ENCODE measurements at places on chromosomes 2 and 18.
A peak's percentile ranks its signal among the peaks of the same experiment; 100 is the strongest.

- no peak for DNase-seq
Observed at GRCh38 chr2:215895330-215895729, 118.0 kb downstream of the MREG start.

DNA sequence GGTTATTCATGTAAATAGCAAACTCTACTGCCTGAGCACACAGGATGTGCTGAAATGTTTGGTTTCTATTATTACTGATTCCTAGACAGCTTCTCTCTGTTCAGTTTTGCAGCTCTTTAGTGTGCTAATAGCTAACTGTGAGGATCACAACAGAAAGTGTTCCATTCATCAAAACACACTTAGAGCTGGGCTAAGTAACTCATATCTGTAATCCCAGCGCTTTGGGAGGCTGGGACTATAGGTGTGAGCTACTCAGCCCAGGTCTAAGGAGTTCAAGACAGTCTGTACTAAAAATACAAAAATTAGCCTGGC lies 63.2 kb downstream of the MOGAT1 start:
- DNase-seq: no peak

DNA sequence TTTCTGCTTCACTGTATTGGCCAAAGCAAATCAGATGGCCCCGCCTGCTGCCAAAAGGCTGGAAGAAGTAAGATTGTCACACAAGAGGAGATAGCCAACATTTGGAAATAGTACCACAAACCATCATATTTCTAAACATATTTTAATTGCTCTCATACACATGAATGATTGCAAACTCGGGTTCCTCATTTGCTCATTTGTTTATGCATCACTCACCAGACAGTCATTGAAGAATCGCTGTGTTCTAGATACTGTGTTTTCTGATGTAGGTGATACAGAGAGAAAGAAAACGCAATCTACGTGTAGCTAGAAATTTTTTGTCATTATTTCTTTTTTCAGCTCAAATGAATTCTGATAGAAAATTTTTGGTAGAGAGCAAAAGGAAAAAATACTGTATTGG lies 1103.4 kb downstream of the TSN start:
- DNase-seq: no peak

DNA sequence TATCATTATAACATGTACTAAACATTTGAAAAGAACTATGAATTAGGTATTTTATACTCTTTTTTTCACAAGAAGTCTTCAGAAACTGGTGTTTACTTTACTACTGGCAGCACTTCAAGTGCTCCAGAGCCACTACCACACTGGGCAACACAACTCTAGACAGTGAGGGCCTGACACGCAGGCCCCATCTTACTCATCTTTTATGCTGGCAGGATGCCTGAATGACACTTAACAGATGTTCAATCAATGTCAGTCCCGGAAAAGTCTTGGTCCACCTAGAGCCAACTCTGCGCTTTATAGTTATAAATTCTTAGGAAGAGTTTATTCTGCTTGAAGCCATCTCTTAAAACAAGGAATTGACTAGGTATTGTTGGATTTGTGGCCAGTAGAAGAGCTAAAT lies 8.7 kb upstream of the WIPF1 start:
- peak; percentile 92 for DNase-seq

- DNase-seq: peak; percentile 34
Observed at GRCh38 chr18:63339920-63340484, 20.4 kb upstream of the BCL2 start.

DNA sequence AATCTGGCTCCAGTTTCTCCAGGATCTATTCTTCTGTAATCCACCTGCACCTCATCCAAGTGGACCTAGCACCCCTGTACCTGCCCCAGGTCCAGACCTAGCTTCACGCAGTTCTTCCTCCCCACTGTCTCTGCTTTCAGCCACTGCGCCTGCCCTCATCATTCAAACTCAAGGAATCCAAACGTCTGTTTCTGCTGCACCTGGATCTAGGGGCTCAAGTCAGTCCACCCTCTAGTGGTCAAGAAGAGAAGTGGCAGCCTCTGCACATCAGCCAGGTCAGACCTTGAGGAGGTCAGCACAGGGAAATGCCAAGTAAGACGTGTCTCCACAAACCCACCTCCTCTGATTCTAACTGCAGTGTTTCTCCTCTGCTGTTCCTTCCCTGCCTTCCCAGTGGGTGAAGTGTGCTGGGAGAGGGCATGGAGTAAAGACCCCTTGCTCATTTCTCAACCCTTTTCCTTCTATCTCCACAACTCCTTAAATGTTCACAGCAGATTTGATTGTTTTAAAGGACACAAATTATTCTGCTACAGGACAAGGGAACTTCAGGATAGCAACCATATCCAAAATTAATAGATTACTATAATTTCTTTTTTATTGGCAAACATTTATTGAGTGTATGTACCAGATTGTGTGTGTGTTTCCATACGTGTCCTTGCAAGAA lies 8.6 kb upstream of the RNF152 start:
- DNase-seq: peak; percentile 64

GRCh38 chr18:31716362-31716761 lies 32.0 kb upstream of the B4GALT6 start:
- no peak for DNase-seq

All from M059J (cell line).